ENCODE measurements at places on chromosomes 16 and 17. TPM values are rescaled to one million over a fixed set of nuclear protein-coding genes. Genes with fewer than 3 reads are reported as not detected.

The TAT gene
- total RNA-seq = not detected

The KRT37 gene
- not detected for total RNA-seq

The ZNF747 gene
- total RNA-seq = 8.3 TPM

The CA10 gene
- total RNA-seq = not detected

The IL21R gene
- total RNA-seq = 166 TPM

DNA sequence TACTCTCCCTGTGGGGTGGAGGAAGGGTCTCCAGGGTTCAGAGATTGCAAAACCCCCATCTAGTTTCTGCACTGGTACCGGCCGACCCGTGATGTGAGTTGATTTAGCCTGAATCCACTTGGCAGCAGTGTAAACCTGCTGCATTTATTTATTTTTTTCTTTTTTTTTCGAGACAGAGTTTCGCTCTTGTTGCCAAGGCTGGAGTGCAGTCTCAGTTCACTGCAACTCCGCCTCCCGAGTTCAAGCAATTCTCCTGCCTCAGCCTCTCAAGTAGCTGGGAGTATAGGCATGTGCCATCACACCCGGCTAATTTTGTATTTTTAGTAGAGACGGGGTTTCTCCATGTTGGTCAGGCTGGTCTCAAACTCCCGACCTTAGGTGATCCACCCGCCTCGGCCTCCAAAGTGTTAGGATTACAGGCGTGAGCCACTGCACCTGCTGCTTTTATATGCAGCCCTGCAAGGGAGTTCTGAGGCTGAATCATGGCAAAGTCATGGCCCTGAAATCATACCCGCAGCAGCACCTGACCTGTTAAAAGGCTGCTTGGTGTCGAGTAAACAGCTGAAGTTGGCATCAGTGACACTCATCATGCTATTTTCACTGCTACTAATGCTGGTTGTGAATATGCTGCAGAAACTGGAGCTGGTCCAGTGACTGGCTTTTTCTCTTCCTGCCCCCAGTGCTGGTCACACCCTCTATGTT, 21.4 kb downstream of the DEXI start:
- H3K4me1 ChIP-seq = peaks cover 10% of the 10 kb centered on the region
- no peak for DNase-seq
- H3K27me3 ChIP-seq = no peaks in the 10 kb centered on the region
- H3K36me3 ChIP-seq = no peaks in the 10 kb centered on the region
- H3K4me3 ChIP-seq = no peak overlapping the region
- no peak overlapping the region for H3K27ac ChIP-seq

GRCh38 chr17:17760350-17760749, 76.4 kb downstream of the SREBF1 start:
- DNase-seq = no peak
- H3K36me3 ChIP-seq = no peaks in the 10 kb centered on the region
- peaks cover 48% of the 10 kb centered on the region for H3K4me1 ChIP-seq
- H3K4me3 ChIP-seq = no peak overlapping the region

- no peak overlapping the region for H3K27ac ChIP-seq
- peaks cover 11% of the 10 kb centered on the region for H3K4me1 ChIP-seq
- peaks cover 2% of the 10 kb centered on the region for H3K27me3 ChIP-seq
- DNase-seq = no peak
These were observed 89.0 kb downstream of the SYCE1L start for GRCh38 chr16:77288222-77288621.

DNA sequence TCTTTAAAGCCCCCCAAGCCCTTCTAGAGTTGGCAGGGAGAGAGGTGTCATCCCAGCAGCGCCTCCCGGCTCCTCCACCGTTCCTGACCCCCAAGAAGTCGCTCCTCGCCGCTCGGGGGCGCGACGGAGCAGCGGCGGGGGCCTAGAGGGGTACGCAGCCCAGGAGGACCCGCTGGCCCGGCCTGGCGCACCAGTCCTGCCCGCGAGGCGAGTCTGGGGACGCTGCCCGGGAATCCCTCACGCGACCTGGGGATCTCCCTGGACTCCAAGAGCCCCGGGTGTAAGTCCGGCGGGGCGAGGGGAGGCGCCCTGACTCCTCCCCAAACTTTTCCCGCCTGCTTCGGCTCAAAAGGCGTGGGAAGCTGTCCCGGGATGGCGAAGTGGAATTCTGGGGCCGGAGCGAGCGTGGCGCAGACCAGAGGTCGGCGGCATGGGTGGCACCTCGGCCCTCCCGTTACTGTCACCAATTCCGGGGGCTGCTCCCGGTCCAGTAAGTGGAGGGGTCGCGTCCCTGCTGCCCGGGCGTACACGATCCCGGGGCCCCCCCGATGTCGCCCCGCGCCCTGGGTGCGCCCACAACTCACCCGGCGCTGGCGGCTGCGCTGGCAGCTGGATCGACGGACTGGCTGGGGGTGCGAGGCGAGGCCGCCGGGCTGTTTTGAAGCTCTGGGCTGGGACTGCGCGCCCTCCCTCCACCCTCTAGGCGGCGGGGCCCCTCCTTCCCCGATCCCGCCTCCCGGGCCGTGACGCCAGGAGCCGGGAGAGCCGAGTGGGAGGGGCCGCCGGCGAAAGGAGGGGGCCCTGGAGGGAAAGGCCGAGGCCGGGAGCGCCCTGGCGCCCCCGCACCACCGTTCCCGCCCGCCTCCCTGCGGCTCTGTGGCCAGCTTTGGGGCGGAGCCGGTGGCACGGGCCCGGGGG, at the start of gene EMP2:
Gene EMP2 (minus strand): TSS at position 634 of the 918 bp plus-strand sequence. CDS start 32,981 bp downstream, outside the sequence.
- peaks cover 47% of the 10 kb centered on the region for H3K27me3 ChIP-seq
- no peak for DNase-seq
- no peak within 1 kb of the TSS for H3K27ac ChIP-seq
- H3K36me3 ChIP-seq = no peaks in the 10 kb centered on the region
- H3K4me3 ChIP-seq = peak within 1 kb of the TSS; percentile 66

DNA sequence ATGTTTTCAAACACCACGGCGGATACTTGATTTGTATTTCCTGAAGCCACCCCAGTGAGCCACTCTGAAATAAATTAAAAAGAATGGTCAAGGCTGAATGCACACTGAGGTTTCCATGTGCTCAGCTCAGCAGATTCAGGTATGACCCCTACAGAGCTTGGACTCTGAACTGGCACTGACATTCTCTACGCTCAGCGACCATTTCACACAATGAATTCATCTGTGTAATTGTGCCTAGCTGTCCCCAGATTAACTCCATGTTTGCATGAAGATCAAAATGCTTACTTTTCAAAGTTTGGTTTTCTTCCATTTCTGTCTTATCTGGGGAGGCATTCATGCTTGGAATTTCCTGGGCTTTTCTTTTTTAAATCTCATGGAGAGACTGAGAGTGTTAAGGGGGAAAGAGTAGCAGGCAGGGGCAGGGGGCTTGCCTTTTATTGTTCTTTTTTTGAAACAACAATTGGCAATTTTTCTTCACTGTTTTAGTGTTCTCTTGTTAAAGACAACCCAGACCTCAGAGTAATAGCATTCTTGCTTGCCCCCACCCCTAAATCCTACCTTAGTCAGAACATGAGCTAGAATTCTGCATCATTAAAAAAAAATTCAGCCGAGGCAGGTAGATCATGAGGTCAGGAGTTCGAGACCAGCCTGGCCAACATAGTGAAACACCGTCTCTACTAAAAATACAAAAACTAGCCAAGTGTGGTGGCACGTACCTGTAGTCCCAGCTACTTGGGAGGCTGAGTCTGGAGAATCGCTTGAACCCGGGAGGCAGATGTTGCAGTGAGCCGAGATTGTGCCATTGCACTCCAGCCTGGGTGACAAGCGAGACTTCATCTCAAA, 85.5 kb upstream of the HNF1B start:
- no peak overlapping the region for H3K27ac ChIP-seq
- H3K27me3 ChIP-seq = peaks cover 18% of the 10 kb centered on the region
- H3K36me3 ChIP-seq = no peaks in the 10 kb centered on the region
- no peak overlapping the region for H3K4me3 ChIP-seq
- H3K4me1 ChIP-seq = peaks cover 33% of the 10 kb centered on the region

DNA sequence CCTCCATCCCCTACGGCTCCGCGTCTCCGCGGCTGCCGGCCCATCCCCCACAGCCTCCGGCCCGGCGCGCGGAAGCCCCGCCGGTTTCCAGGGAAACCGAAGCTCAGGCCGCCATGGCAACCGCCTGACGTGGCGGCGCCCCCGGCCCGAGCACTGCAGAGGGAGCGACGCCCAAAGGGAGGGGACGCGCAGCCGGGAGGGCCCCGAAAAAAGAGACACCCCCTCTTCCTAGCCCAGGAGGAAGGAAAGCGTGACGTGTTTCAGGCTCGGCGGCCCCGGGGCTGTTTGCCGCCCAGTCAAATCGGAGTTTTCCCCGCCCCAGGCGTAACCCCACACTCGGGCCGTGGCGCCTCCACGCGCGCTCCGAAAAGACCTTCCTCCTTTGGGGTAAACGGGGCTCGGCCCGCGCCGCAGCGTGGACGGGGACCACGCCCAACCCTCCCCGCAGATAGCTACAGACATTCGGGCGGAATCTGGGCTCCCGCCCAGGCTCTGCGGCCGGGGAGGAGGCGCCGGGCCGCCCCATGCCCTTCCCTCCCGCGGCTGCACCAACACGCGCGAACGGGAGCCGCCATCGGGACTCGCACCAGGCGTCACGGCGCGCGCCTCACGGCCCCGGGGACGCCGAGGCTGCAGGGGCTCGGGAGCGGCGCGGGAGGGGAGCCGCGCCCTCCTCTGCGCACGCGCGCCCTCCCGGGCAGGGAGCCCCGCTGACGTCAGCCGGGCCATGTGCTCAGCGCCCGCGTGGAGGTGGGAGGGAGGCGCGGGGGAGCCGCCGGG, 7.5 kb downstream of the MNT start:
- H3K27me3 ChIP-seq = no peaks in the 10 kb centered on the region
- peaks cover 54% of the 10 kb centered on the region for H3K4me1 ChIP-seq
- H3K36me3 ChIP-seq = peaks cover 4% of the 10 kb centered on the region
- peak overlapping the region; percentile 90 for H3K4me3 ChIP-seq

GRCh38 chr16:5252791-5253190, 155.2 kb upstream of the EEF2KMT start:
- no peak overlapping the region for H3K27ac ChIP-seq
- no peaks in the 10 kb centered on the region for H3K4me1 ChIP-seq
- DNase-seq = no peak
- H3K27me3 ChIP-seq = peaks cover 7% of the 10 kb centered on the region
- no peaks in the 10 kb centered on the region for H3K36me3 ChIP-seq

- peaks cover 1% of the 10 kb centered on the region for H3K36me3 ChIP-seq
- H3K27me3 ChIP-seq = no peaks in the 10 kb centered on the region
- DNase-seq = peak; percentile 79
- peaks cover 94% of the 10 kb centered on the region for H3K4me1 ChIP-seq
These were observed 18.0 kb downstream of the CCR7 start for GRCh38 chr17:40547079-40547784.

DNA sequence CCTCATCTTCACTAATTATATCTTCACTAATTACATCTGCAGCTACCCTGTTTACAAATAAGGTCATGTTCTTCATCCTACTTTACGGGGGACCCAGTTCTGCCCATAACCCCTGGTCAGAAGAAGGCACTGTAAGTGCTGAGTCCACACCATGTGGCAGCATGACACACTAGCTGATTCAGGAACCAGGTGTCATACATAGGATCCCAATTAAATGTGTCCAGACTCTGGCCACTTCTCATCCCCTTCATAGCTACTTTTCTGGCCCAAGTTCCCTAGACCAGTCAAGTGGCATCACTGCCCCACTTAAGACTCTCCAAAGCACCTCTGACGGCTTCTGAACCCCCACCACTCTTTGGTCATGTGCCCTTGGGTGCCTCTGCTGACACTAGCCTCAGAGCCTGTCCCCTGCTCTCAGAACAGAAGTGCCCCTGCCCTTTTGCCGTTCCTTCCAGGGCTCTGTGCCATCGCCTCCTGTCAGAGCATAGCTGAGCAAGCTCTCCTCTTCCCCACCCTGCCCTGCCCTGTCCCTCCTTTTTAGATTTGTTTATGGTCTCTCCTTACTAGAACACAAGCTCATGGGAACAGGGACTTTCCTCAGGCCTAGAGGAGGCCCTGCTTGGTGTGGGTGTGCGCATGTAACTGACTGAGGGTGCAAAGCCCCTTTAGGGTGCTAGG, 61.1 kb downstream of the B9D1 start:
- H3K4me1 ChIP-seq = peaks cover 15% of the 10 kb centered on the region
- H3K27me3 ChIP-seq = peaks cover 13% of the 10 kb centered on the region
- DNase-seq = no peak

- H3K36me3 ChIP-seq = no peaks in the 10 kb centered on the region
- no peak overlapping the region for H3K4me3 ChIP-seq
- H3K27me3 ChIP-seq = peaks cover 18% of the 10 kb centered on the region
- H3K27ac ChIP-seq = no peak overlapping the region
- no peaks in the 10 kb centered on the region for H3K4me1 ChIP-seq
- no peak for DNase-seq
These were observed 12.4 kb downstream of the MPO start for GRCh38 chr17:58268326-58268725.

DNA sequence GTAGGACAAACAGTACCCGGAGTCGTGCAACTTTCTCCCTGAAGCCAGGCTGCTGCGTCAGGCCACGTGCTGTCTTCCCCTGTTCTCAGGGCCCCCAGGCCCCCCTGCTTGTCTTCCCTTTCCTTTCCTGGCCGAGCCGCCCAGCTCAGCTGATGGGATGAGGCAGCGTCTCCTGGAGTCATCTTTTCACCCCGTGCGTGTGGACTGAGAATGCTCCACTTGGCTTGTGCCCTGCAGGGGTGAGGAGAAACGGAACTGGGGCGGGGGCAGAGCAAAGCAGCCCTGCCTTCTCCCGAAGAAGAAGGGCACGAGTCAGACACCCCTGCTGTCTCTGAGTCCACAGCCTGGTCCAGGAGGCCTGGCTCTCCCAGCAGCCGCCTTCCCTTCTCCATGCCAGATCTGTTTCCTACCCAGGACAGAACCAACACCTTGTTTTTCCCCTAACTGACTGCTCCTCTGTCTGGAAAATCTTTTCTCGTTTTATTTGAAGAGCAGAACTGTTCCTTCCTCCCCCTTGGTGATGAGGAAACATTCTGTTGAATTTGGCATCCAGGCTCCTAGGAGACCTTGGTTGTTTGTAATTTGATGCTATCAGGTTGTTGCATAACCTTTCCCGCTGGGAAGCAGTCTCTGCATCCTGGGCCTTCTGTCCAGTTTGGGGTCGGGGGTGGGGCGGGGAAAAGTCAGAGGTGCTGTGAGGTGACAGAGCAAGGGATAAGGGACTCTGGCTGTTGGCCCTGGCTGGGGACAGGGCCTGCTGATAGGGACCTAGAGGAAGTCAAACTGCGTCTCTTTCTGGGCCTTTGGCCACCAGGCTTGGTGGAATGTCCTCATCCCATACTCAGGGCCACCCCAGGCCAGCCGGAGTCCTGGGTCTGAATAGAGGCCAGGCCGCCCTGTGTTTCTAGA, 78.8 kb downstream of the WIPI1 start:
- no peak for DNase-seq
- H3K4me3 ChIP-seq = no peak overlapping the region
- no peaks in the 10 kb centered on the region for H3K36me3 ChIP-seq
- peaks cover 13% of the 10 kb centered on the region for H3K4me1 ChIP-seq
- H3K27me3 ChIP-seq = no peaks in the 10 kb centered on the region

- H3K27me3 ChIP-seq = peaks cover 5% of the 10 kb centered on the region
- peaks cover 33% of the 10 kb centered on the region for H3K4me1 ChIP-seq
- peak overlapping the region; percentile 68 for H3K4me3 ChIP-seq
- H3K36me3 ChIP-seq = no peaks in the 10 kb centered on the region
- DNase-seq = peak; percentile 14
These were observed 54.8 kb downstream of the SPECC1 start for GRCh38 chr17:20063665-20064648.
